Stimulated activated CD4-positive, alpha-beta T cell treated with anti-CD3 and anti-CD28 coated beads, Interleukin-2, amount 100 ng/mL, for 24 hours (primary cell): ENCODE measurements at places on chromosomes 7 and 10.

DNA sequence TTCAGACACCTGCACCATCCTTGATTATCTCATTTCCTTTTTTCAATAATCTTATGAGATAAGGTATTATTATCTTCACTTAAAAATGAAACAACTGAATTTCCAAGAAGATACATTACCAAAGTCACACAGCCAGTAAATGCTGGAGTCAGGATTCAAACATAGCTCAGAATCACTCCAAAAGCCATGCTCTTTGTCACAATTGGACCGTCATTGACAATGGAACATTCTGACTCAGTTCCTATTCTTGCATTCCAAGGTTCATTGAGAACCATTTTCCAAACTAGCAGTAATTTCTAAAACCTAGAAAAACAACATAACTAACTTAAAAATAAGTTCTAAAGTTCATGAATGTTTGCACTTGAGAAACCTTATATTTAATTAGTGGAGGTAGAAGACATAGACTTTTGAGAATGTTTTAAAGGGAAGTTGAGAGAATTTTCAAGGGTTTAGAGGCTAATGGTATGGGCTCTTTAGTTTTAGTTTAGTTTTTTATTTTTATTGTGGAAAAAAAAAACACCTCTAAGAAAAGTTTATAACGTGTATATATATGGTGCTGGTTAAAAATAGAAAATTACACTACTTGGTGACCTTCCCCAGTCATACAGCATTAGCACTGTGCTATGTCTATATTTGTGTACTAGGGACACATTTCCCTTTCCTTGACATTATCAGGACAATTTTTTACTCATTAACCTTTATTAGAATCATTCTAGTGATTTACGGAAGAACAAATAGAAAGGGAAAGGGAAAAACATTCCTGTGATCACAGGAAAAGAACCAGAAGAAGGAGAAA is 30.9 kb downstream of the LGI1 start:
- no peak for DNase-seq

- no peak for DNase-seq
Observed at GRCh38 chr10:44186821-44187220, 198.1 kb downstream of the CXCL12 start.

GRCh38 chr10:6220418-6221191 is 17.9 kb downstream of the PFKFB3 start:
- no peak for DNase-seq

GRCh38 chr7:157515342-157516041 is 178.7 kb downstream of the DNAJB6 start:
- no peak for DNase-seq
